Vagina (tissue), 2 donors: ENCODE measurements at places on chromosomes 12 and 14.

DNA sequence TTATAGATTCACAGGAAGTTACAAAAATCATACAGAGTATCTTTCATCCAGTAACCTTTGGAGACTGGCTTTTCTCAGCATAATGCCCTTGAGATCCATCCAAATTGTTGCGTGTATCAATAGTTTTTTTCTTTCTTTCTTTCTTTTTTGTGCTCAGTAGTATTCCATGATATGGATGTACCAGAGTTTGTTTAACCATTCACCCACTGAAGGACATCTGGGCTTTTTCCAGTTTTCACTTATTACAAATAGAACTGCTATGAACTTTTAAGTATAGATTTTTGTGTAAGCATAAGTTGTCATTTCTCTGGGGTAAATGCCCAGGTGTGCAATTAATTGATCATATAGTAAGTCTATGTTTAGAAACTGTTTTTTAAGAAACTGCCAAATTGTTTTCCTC, 79.4 kb downstream of the FBXL14 start:
- DNase-seq, result no peak

DNA sequence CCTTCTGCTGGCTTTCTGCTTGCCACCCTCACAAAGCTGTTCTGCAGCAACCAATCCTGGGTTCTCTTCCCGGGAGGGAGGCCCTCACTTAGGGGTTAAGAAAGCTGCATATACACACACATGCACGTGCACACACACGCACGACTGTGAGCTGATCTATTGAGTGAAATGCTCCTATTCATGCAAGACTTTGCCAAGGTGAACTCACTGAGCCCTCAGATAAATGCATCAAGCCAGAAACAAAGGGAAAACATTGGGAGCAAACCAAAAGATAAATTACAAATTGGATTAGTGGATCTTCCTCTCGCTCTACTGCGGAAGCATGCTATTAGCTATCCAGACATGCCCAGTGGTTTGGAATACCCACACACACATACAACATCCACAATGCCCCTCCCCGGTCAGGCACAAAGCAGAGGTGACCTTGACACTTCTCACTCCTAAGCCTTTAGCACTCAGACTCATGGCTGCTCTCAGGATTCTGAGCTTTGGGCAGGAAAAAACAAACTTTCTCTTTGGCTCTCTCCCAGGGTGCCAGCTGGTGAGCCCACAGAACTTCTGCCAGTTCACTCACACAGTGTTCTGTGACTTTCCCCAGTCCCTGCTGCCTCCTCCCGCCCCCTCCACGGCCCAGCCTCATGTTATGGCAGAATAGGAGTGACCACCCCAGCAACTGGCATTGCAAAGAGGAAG, 320.0 kb downstream of the DPF3 start:
- DNase-seq, result no peak

GRCh38 chr12:52828156-52828555, 6.0 kb downstream of the KRT79 start:
- DNase-seq, result no peak

DNA sequence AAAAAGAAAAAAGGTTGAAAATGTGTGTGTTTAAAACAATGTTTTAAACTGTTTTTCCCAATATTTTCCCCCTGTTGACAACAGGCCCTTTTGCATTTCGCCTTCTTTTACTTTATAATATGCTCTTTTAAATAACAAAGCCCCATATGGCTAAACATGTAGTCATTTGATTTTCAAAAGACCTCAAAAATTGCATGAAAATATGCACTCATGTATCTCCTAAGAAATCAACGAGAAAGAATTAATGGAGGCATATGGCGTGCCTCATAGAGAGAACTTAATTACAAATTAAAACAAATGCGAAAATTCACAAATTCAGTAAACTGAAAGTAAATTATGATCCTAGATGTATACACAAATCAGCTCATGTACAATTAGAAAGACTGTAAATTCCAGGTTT, 202.6 kb upstream of the FOXN3 start:
- DNase-seq, result no peak
